Fibroblast of gingiva (primary cell): ENCODE measurements at places on chromosomes 7 and 10.

DNA sequence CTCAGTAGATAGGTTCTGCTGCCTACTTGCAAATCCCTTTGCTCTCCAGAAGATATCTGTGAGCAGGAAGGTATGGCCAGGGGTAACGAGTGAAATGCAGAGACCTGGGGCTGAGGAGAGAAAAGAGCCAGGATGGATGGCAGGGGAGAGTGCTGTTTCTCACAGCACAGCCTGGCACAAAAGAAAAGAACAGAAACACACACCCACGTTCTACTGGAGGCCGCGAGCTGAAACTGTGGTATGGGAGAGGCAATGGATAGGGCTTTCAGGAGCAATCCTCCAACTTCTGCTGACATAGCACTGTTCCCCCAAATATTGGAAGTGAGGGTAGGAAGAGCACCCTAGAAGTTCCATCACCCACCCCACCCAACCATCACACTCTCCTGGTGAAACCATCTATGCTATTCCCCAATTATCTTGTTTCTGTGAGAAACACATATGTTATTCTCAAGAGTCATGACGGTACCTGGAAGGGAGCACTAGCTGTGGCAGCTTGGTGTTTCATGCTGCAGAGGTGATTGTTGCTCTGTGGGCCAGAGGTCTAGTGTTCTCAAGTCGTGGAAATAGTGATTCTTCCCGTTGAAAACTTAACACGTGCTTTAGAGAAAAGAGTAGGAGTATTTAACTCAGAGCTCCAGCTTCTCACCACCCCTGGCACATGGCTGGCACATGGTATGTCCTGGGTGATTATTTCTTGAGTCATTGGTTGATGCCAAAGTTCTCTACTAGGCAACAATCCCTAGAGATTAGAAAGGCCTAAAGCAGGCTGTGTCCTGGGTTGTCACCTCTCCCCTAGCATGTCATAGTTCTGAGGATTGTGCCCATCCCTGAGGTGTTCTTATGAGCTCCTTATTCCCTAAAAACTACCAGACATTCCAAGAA is 198.3 kb downstream of the PLXNA4 start:
- no peak for DNase-seq

DNA sequence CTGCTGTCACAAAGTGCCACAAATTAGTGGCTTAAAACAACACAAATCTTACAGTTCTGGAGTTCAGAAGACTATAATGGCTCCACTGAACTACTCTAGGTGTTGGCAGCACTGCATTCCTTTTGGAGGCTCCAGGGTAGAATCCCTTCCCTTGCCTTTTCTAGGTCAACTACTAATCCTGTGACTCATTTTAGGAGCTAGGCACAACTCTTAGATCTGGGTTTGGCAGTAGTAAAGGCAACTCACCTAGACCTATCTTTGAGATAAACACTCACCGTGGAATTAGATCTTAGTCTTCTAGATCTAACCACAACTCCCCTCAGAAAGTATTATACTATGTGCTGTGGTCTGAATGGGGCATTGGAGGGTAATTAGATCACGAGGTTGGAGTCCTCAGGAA is 60.4 kb downstream of the ANKIB1 start:
- DNase-seq, result no peak

DNA sequence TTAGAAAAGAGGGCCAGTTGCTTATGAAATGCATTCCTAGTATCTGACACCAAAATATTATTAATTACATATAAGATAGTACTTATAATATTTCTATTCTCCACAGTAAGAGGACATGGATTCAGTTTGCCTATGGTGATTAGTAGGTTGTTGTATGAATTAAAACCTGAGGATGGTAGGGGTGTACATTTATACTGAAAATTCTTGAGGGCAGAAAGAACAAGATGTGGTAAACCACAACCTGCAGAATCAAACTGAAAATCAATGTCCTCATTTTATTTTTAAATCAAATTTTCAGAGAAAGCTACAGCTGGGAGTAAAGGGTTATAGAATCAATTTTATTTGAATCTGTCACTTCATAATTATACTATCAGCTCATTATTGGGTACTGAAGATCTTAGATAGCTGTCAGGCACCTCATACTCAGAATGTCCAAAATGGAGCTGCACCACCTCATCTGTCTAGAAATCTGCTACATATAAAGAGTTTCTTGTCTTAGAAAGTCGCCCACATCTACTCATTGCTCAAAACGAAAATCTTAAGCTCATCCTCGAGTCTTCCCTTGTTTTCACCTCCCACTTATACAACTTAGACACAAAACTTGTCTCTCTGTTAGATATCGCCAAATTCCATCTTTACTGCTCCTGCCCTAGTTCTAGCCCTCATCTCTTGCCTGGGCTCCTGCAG is 65.4 kb downstream of the MYO3A start:
- DNase-seq, result no peak

- DNase-seq, result no peak
Measured at GRCh38 chr7:2958416-2959102, 85.1 kb downstream of the CARD11 start.

DNA sequence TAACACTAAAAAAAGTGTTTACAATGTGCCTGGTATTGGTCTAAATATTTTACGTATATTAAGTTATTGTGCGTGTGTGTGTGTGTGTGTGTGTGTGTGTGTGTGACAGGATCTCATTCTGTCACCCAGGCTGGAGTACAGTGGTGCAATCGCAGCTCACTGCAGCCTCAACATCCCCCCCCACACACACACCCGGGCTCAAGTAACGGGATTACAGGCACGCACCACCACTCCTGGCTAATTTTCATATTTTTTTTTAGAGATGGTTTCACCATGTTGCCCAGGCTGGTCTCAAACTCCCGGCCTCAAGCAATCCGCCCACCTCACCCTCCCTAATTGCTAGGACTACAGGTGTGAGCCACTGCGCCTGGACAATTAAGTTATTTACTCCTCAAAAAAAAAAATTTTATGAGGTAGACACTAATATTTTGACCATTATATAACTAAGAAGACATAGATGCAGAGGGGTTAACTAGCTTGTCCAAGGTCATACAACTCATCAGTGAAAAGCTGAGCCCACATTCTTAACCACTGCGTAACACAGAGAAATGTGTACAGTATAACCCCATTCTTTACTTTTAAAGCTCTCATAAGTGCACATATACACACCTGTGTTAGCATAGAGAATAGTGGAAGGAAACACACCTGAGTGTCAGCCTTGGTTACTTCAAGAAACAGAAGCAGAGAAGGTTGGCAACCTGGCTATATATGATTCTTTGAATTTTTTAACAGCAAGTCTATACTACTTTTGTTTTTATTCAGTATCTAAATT is 35.0 kb downstream of the DNAJC12 start:
- DNase-seq, result no peak

- DNase-seq, result no peak
Measured at GRCh38 chr10:68231817-68232251, at the start of gene ATOH7. Gene ATOH7 (minus strand): TSS chr10:68232113. CDS start chr10:68231677, 436 bp downstream.

GRCh38 chr7:91973639-91974038 is 33.0 kb downstream of the AKAP9 start:
- DNase-seq, result no peak

DNA sequence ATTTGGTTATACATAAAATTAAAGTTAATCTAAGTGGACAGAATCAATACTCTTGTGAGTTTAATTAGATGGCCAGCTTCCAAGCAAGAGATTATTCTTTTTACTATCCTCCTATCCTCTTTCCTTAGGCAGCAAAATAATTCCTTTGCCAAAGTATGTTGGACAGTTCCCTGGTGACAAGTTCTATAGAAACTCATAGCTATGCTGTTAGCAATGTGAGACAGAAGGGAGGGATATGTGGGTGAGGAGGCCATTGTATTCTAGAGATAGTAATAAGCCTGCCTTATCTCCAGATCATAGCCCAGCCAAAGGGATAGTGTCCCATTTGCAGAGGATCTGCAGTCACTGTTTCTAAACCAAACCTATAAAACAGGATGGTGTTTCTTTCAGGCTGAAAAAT is 181.6 kb upstream of the HDAC9 start:
- no peak for DNase-seq

DNA sequence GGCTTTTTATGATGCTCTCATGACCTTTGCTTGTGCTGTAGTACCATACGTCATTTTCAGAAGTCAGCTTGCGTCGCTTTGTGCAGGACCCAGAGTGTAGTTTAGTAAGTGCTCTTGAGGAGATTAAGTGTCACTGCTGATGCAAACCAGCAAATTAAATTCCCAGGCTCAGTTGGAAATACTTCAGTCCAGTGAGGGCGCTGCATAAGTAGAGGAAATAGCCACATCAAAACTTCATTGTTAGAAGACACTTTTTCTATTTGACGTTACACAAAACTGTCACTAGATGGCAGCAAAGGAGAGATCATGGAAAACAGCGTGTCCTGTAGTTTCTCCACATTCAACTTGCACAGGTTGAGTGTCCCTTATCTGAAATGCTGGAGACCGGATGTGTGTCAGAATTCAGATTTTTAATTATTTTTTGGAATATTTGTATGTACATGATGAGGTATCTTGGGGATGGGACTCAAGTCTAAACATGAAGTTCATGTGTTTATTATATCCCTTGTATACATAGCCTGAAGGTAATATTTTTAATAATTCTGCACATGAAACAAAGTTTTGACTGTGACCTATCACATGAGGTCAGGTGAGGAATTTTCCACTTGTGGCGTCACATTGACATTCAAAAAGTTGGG is 7.9 kb downstream of the ZNF22 start:
- peak; percentile 93 for DNase-seq

DNA sequence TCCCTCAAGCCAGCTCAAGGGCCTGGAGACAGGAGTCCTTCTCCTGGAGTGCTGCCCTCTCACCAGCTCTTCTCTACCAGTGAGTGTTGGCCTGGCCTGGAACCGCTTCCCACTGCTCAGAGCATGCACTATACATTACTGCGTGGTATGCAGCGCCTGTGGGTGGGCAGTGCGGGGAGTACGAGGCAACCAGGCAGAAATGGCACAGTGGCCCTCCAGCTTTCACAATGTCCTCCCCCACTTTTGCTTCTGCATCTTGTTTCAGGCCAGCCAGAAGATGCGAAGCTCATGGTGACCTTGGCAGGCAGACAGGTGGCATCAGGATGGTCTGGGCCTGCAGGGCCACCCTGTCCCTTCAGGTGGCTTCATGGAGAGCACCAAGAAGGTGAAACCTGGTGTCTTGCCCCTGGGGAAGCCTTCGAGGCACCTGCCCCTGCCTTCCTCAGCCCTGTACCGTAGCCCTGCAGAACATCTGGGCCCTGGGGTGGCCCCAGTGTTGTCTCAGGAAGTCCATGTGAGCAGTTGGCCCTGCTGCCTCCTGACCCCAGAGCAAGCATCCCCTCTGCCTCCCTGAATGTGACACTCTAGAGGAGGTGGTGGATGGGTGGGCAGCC is 35.8 kb downstream of the RASGEF1A start:
- DNase-seq, result no peak

DNA sequence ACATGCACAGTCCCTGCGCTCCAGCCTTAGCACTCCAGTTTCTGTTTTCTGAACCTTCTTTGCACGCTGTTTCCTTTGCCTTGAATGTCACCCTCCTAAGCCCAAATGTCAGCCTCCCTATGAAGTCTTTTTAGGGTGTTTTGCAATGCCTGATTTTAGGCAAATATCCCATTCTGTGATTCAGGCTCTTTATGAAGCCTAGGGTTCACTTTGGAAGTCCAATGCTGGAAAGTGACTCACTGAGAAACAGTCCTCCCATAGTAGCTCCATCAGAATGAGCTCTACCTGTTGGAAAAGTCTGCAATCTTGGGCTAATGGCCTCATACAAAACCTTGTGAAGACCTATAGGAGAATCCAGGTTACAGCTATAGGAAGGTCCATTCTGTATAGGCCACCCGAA is 5.3 kb downstream of the LAMB4 start:
- peak; percentile 42 for DNase-seq

DNA sequence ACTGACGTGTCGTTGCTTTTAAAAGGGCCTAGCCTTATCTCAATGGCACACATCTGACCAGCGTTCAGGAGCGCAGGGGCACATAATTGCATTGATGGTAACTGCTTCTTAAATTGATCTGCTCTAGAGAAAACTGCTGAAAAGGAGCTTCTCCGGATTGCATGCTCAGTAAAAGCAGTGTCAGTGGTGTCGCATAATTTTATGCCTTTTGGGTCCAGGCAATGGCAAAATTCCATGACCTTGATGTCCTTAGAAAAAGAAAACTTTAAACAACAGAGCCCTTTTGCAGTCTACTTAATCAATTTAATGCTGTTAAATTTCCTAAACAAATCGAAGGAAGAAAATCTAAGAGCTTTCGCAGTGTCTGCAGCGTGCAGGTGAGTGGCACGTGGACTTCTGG is 75.7 kb downstream of the PTPRE start:
- no peak for DNase-seq

GRCh38 chr10:7417807-7418206 is 7.0 kb upstream of the SFMBT2 start:
- DNase-seq, result no peak

DNA sequence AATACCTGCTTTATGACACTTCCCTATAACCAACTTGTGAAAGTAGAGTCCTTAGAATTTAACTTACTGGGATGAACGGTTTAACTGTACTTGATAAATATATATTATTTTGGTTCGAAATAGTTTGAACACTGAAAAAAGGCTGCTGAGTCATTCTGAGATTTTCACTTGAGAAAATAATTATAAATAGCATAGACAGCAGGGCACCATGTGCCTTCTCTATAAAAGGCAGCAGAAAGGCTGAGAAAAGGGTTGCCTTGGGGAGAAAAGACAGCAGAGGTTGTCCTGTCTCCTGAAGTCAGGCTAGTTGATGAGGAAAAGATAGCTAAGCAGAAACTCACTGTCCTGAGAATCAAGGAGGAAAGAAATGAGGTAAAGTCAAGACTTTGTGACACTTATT is 92.4 kb downstream of the CTTNBP2 start:
- DNase-seq, result no peak

- DNase-seq, result no peak
Measured at GRCh38 chr10:32047881-32048280, 8.3 kb downstream of the KIF5B start.

DNA sequence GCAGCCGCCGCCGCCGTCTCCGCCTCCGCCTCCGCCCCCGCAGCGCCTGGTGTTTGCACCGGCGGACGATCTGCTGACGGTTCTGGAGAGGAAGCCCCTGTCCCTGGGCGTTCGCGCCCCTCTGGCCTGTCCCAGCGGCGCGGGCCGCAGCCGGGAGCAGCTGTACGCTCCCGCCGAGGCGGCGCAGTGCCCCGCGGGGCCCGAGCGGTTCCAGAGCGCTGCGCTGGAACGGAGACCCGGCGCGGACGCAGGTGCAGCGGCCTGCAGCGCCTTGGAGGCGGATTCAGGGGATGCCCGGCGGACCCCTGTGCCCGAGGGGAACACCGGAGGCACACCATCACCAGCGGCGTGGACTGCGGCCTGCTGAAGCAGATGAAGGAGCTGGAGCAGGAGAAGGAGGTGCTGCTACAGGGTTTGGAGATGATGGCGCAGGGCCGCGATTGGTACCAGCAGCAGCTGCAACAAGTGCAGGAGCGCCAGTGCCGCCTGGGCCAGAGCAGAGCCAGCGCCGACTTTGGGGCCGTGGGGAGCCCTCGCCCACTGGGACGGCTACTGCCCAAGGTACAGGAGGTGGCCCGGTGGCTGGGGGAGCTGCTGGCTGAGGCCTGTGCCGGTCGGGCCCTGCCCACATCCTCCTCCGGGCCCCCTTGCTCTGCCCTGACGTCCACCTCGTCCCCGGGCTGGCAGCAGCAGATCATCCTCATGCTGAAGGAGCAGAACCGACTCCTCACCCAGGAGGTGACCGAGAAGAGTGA is 24.8 kb upstream of the ZNF735 start:
- no peak for DNase-seq

GRCh38 chr7:92563345-92563744 is 26.8 kb downstream of the FAM133B start:
- no peak for DNase-seq

GRCh38 chr7:102836191-102836919 is 76.4 kb upstream of the LRRC17 start:
- DNase-seq, result peak; percentile 64

GRCh38 chr7:129607471-129608120 is 3.9 kb upstream of the NRF1 start:
- DNase-seq, result peak; percentile 12
